Midbrain (tissue), 1 donor: ENCODE measurements at places on chromosomes 4 and X.

GRCh38 chrX:25941087-25941486, 197.1 kb upstream of the MAGEB18 start:
- no peak for DNase-seq

- no peak for DNase-seq
Observed at GRCh38 chr4:154741131-154741665, 2.6 kb upstream of the LRAT start.

DNA sequence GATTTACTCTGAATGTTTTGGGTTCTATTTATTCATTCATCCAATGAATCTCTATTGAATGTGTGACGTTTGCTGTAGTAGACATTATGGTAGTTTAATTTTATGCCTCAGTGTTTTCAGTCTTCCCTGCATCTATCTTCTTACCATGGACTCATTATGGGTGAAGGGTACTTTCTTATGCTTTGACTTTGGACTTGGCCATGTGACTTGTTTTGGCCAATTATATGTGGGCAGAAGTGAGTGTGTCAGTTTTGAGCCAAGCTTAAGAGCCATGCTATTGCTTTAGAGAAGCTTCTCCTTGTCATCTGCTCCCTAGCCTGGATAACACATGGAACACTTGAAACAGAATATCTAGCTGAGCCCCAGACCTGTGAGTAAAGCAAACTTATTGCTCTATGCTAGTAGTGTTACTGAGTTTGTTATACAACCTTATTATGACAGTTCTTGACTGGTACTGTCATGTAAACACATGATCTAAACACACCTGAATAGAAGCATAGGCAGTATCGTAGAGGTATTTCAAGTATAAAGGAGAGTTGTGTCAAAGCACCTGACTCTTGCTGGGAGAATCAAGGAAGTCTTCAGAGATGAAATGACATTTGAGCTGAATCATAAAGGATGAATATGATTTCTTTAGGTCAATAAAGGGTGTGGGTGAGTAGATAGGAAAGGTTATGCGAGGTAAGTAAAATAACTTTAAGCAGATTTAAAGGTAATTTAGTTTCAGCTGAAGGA, 128.4 kb downstream of the NAA11 start:
- DNase-seq, result no peak

DNA sequence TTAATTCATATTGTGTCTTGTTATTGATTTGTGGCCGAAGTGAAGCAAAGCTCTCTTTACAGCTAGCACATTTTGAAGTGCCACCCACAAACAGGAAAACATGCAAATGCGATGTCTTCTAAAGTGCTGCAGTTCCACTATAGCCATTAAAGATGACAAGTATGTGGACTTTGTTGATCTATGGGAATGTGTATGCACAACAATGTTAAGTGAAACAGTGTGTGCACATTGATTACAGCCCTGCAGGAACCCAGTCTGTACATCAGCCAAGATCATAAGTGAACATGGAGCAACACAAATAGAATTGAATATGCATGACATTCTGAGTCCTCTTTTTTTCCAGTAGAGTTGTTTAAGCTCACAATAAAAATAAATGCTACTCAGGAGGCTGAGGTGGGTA, 43.0 kb downstream of the TFDP3 start:
- DNase-seq, result no peak

DNA sequence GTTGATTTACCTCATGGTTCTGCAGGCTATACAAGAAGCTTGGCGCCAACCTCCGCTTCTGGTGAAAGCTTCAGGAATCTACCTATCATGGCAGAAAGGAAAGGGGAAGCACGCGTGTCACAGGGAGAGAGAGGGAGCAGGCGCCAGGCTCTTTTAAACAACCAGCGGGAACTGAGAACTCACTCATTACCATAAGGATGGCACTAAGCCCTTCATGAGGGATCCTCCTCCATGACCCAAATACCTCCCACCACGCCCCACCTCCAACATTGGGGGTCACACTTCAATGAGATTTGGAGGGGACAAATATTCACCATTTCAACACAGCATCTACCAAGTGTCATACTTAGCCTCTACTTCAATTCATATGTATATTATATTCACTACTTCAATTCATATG, 18.8 kb upstream of the TBC1D8B start:
- DNase-seq, result no peak

DNA sequence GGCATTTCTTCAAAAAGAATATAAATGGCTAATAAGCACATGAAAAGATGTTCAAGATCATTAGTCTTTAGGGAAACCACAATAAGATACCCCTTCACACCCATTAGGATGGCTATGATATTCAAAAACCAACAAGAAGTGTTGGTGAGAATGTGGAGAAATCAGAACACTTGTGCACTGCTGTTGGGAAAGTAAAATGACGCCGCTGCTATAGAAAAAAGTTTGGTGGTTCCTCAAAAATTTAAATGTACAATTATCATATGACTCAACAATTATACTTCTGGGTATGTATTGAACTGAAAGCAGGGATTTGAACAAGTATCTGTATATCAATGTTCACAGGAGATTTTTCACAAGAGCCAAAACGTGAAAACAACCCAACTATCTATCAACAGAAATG, 29.4 kb upstream of the NEUROG2 start:
- no peak for DNase-seq

GRCh38 chr4:42267724-42268123, 115.3 kb upstream of the BEND4 start:
- no peak for DNase-seq
